ENCODE measurements at places on chromosomes 12 and 14.

GRCh38 chr12:62933220-62933601, 1.7 kb downstream of the PPM1H start:
- DNase-seq: no peak

- DNase-seq: no peak
Observed at GRCh38 chr14:71142375-71143038, 235.2 kb downstream of the PCNX1 start.

DNA sequence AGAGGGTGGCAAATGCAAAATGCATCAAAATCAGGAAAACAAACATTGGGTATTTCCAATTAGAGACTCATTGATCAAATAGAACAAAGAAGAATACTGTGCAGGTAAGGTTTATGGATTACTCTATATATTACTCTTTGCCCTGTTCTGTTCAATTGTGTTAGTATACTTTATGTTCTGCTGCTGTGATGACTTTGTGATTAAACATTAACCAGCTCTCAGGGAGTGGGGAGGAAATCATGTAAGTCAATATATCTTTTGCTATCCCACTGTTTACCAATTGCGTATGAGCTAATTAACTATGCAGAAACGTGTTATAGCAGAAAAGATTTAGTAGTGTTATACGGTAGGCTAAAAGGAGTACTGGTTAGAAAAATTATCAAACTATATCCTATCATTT, 129.4 kb downstream of the PDE3A start:
- DNase-seq: no peak

DNA sequence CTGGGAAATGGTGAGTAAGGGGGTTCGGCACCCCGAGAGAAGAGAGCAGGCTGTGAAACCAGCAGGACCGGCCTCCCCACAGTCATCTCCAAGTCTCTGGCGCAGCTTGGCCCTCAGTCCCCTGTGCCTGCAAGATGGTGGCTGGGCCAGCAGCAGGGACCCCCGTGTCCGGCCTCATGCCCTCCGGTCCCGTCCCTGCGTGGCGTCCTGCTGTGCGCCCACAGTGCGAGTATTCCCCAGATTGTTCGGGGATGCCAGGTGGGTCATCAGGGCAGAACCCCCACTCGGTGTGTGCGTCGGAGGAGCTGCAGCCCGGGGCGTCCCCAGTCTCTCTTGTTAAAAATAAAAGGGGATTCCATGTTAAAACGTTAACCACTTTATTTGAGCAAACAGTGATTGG, 216.9 kb upstream of the ALG10B start:
- DNase-seq: no peak

DNA sequence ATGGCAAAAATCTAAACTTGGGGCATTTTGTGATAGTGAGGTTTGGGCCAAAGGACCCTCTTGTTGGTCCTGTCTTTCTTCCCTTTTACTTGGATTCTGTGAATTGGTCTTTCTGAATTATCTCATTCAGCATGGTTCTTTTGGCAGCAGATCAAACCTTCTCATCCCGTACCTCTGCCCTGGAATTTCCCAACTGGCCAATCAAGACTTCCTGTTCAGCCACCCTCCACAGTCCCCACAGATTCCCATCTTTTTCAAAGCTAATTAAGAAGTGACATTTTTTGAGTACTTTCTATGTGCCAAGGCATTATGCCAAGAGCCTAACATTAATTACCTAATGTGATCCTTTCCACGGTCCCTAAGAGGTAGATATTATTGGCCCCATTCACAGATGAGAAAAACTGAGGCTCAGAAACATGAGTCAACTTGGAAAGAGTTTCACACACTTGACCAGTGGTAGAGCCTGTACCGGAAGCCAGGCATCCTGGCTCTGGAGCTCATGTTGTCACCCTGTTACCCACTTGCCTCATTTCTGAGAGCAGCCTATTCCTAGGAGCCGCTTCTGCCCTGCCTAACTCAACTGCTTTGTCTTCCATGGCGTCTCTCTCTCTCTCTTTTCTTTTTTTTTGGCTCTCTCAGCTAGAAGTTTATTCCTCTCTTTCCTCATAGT, 135.9 kb downstream of the C12orf75 start:
- DNase-seq: no peak

- DNase-seq: no peak
Observed at GRCh38 chr12:102939670-102940222, 17.7 kb upstream of the ASCL1 start.
